ENCODE measurements at places on chromosomes 1 and 21. TPM values are rescaled to one million over a fixed set of nuclear protein-coding genes. Genes with fewer than 3 reads are reported as not detected.
A peak's percentile ranks its signal among the peaks of the same experiment; 100 is the strongest.

DNA sequence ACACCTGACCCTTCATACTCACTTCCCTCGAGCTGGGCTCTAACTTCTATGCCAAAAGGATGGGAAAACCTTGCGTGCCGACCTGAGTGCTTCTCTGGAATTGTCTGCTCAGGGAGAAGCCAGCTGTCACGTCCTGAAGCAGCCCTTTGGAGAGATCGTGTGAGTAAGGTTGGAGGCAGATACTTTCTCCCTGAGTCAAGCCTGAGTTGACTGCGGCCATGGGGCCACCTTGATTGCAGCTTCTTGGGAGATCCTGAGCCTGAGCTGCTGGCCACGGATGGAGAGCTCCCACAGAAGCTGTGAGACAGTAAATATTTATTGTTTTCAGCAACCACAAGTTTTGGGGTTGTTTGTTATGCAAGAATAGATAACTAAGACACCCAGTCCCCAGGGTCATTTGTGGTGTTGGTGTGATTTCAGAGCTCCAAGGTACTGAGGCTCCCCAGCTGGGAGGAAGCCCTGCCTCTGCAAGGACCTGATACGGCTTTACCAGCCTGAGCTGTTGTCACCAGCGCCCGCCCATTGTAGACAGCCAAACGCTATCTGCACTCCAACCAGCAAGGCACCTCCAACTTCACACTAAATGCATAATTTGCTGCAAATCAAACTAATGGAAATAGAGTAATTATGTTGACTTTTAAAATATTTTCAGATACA lies 531.6 kb downstream of the PTPRU start:
- DNase-seq: no peak

The PRAMEF18 gene
- total RNA-seq: not detected

The ATAD3C gene
- total RNA-seq: 1.5 TPM

The KIF17 gene
- 32.3 TPM for total RNA-seq

The SDF4 gene
- 160 TPM for total RNA-seq

The CD1C gene
- not detected for total RNA-seq

DNA sequence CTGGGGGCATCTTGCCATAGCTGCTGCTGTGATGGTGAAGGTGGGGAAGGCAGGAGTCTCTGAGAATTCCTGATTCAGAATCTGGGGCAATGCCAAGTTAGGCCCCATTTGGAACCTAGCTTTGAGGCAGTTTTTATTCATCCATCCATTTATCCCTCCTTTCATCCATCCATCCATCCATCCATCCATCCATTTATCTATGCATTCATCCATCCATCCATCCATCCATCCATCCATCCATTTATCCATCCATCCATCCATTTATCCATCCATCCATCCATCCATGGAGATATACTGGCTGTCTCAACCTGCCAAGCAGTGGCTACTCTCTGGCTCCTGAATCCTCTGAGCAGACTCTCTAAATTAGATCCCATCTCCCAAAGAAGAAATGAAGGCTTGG lies 83.1 kb downstream of the PRDM16 start:
- DNase-seq: no peak

- no peak for DNase-seq
Observed at GRCh38 chr1:167955915-167956314, 19.0 kb upstream of the MPC2 start.

- no peak for DNase-seq
Observed at GRCh38 chr1:182147136-182147820, 85.8 kb upstream of the ZNF648 start.

- DNase-seq: no peak
Observed at GRCh38 chr1:183996396-183996795, 41.1 kb downstream of the COLGALT2 start.

The ORC1 gene
- total RNA-seq: 11.2 TPM

GRCh38 chr1:49229555-49229954 lies 452.9 kb upstream of the BEND5 start:
- DNase-seq: no peak

The CLCA2 gene
- total RNA-seq: not detected

The APOBEC4 gene
- total RNA-seq: not detected

The PTPN7 gene
- 0.68 TPM for total RNA-seq

DNA sequence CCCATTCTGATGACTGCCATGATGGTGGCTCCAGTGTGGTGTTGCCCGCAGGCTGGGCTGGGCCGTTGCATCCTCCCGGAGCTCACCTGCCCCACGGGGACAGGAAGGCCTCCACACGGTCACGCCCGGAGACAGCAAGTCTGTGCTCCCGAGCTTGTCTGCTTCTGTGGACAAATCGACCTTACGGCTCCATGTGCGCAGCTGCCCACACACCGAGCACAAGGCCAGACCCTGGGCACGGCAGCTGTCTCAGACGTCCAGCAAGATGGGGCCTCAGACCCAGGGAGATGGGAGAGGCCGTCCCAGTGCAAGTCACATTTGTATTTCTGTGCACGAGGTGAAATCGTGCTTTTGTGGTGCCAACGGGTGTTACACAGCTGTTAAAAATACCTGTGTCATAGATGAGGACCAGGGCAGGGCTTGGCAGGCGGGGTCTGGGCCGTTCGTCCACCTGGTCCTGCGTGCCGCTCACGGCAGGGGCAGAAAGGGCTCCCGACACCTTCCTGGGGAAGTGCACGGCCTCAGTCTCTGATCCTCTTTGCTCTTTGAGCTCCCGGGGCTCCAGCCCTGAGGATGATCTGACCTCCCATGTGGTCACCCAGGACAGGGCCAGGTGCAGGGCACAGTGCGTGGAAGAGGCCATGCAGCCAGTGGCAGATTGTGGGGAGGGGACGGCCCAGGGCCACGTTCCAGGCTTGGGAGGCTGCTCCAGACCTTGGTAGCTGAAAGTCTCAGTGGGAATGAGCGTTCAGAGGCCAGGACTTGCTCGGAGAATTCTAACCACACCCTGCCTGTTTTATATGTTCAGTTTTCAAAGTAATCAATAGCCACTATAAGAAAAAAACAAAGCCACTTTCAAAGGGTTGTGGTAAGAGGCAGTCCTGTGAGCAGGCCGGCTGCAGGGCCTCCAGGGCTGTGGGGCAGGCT lies 13.5 kb downstream of the COL6A1 start:
- no peak for DNase-seq

DNA sequence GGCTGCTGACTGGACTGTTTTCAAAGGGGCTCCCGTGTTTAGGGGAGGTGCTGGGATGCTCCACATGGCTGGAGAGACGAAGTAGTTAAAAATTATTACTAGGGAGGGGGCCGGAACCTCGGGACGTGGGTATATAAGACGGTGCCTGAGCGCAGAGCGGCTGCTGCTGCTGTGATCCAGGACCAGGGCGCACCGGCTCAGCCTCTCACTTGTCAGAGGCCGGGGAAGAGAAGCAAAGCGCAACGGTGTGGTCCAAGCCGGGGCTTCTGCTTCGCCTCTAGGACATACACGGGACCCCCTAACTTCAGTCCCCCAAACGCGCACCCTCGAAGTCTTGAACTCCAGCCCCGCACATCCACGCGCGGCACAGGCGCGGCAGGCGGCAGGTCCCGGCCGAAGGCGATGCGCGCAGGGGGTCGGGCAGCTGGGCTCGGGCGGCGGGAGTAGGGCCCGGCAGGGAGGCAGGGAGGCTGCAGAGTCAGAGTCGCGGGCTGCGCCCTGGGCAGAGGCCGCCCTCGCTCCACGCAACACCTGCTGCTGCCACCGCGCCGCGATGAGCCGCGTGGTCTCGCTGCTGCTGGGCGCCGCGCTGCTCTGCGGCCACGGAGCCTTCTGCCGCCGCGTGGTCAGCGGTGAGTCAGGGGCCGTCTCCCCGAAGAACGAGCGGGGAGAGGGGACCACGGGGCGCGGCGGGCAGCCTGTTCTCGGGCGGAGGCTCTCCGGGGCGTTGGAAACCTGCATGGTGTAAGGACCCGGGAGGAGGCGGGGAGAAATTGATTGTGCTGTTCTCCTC lies at the start of gene CHODL:
Gene CHODL (plus strand): TSS at position 163 of the 793 bp plus-strand sequence. CDS start 391 bp downstream, at position 554.
- no peak for DNase-seq

DNA sequence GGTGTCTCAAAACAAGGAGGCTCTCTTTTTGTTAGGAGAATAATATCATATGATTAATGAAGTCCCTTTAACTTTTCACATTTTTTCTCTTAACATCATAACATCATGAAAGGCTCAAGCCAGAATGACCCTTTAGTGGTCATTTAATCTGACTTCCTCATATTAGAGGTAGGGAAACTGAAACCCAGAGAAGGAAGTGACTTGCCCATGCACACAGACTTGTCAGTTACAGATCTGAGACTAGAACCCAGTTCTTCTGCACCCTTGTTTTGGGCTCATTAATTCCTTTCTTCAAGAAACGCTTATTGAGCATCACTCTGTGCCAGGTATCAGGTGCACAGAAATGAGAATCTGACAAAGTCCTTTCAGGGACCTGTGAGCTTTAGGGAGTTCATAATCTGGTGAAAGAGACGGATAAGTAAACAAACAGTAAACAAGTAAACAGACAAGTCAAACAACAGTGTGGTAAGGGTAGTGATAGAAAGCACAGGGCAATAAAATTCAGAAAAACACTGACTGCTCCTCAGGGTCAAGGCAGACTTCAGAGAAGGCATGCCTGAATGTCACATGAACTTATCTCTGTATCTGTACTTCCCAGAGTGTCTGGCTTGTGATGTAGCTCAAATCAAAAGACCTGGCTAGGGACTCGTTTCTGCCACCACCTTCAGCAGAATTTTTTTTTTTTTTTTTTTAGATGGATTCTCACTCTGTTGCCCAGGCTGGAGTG lies 38.3 kb upstream of the OSBPL9 start:
- DNase-seq: no peak

The TNFRSF1B gene
- total RNA-seq: 81.3 TPM

DNA sequence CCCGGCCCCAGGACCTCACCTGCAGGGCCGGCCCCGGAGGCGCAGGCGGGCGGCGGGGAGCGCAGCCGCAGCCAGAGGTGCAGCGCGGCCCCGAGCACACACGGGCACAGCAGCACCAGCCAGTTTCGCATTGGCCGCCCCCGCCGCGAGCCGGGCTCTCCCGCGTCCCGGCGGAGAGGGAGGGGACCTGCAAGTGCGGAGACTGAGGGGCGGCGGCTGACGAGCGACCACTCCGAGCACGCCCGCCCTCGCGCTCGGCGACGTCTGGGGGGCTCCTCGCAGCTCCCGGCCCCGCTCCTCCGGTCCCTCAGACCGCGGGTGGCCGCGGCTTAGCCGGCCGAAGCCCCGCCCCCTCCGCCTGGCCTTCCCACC lies at the start of gene B3GALNT2:
Gene B3GALNT2 (minus strand): TSS at position 331 of the 372 bp plus-strand sequence. CDS start 200 bp downstream, at position 131.
- DNase-seq: no peak

The FCER1G gene
- total RNA-seq: not detected

DNA sequence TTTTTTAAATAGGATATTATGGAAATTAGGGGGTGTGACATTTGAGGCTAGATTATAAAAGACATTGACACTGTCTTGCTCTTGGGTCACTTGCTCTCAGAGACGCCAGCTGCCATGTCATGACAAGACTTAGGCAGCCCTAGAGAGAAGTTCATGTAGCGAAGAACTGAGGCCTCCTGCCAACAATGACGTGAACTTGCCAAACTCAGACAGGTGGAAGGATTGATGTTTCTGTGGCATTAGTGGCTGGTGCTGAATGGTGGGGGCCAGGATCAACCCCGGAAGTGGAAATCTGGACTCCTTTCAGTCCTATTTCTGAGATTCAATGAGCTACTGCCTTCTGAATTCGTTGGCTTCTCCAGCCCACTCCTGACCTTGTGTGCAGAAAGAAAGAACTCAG lies 14.7 kb downstream of the NCF2 start:
- DNase-seq: no peak

The PLCH2 gene
- total RNA-seq: under 0.01 TPM

DNA sequence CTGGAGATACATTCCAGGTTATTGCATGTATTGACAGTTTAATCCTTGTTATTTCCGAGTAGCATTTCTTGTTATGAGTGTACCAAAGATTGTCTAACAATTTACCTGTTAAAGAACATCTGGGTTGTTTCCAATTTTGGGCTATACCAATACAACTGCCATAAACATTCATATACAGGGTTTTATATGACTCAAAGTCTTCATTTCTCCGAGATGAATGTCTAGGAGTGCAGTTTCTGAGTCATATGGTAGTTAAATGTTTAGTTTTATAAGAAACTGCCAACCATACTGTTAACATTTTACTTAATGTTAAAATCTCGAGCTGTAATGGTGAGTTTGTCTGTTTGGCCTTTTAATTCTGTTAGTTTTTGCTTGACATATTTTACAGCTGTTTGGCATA lies 10.0 kb downstream of the RAB4A start:
- DNase-seq: no peak

GRCh38 chr1:153456396-153456795 lies 4.1 kb downstream of the S100A7 start:
- no peak for DNase-seq

GRCh38 chr21:31948676-31949075 lies 75.9 kb downstream of the HUNK start:
- DNase-seq: no peak

DNA sequence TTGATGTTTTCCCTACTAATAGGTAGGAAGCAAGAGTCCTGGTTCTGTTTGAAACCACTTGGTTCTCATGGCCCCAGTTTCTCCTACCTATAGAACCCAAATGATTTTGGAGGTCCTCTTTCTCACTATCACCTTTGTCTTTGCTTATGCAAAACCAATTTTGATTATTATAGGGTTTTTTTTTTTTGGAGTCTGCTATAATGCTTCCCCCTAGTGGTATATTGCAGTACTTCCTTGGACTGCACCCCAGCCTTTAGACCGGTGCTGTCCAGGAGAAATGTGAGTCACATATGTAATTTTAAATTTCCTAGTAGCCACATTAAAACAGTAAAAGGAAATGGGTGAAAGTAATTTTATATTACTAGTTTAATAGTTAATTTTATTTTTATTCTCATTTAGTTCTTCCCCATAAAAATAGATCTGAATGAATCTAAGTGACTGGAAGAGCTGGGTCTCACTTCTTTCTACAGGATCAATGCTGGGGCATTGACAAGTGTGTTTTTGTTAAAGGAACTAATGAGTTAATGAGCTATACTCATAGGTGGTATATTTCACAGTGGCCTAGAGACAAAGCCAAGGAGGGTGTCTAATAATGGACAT lies 10.6 kb downstream of the FCMR start:
- DNase-seq: peak; percentile 77

The THEM5 gene
- total RNA-seq: not detected

DNA sequence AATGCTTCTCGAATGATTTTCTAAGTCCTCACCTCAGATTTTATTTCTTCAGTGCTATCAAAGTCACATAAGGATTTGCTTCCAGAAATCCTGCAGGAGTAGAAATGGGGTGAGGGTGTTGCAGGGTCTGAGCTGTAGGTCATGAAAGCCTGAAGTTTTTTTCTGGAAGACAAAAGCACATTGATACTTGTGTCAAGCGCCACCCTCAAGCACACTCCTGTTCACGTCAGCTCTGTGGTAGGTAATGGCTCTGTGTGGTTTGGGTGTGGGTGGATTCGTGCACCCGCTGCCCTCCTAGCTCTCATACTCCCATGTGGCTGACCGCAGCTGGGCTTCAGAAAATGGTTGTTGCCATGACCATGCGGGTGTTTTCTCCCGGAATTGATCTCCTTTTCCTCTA lies 39.9 kb downstream of the AKNAD1 start:
- peak; percentile 67 for DNase-seq

The MROH7 gene
- 0.17 TPM for total RNA-seq

The NPL gene
- total RNA-seq: 2.4 TPM

The TEX38 gene
- not detected for total RNA-seq

- no peak for DNase-seq
Observed at GRCh38 chr1:180936110-180937011, 23.7 kb downstream of the KIAA1614 start.

- DNase-seq: peak; percentile 34
Observed at GRCh38 chr21:33931799-33932390, 16.3 kb upstream of the ATP5PO start.

The TTC24 gene
- total RNA-seq: not detected
